ENCODE measurements at places on chromosomes 7 and 10.
A peak's percentile ranks its signal among the peaks of the same experiment; 100 is the strongest.

DNA sequence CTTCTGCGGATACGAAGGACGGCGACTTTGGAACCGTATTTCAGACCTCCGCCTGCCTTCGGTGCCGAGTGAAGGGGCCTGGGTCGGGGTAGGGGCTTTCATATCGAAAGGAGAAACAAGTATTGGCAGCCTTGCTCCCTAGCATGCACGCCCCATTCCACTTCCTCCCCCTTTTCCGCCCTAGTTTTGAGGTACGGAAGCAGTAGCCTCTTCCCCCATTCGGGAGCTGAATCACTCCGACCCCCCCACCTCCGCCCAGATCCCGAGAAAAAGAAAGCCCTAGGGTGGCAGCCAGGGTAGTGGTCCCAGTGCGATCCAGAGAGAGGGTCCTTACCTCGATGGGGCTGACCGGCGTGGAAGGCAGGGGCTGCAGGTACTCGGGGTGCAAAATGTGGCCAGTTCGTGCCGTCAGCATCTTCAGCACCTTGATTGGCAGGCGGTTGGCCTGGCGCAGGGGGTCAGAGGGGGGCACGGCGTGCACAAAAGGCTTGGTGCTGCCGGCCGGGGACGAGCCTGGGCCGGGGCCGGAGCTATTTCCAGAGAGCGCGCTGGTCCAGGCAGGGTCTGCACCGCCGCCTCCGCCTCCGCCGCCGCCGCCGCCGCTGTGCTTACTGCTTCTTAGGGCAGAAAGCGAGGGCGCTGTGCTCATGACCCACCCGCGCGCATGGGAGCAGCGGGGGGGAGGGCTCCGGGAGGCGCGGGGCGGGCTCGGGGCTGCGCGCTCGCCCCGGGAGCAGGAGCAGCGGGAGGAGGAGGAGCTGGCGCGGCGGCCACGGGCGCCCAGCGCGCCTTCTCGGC, 594 bp downstream of the ZNF503 start:
- DNase-seq: peak; percentile 39

DNA sequence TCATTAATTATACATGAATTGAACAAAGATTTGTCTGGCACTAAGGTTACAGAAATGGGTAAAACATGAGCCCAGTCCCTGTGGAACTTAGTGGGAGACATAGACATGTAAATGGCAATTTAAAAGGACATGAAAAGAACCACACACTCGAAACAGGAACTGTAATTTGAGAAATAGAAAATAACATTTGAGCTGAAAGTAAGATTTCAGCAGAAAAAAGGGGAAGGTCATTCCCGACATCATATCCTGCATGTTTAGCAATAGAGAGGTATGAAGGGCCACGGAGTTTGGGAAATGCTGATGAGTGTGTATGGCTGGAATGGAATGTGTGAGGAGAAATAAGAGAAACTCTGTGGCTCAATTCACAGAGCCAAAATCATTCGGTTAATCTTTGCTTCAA, 175.4 kb upstream of the AHR start:
- no peak for DNase-seq

- DNase-seq: no peak
Measured at GRCh38 chr10:88642963-88643362, 21.3 kb upstream of the LIPF start.

- DNase-seq: no peak
Measured at GRCh38 chr10:43749940-43750552, 101.4 kb upstream of the ZNF32 start.

- DNase-seq: no peak
Measured at GRCh38 chr10:100656454-100656853, 88.9 kb upstream of the PAX2 start.

GRCh38 chr7:123432601-123433000, 101.8 kb downstream of the IQUB start:
- no peak for DNase-seq

DNA sequence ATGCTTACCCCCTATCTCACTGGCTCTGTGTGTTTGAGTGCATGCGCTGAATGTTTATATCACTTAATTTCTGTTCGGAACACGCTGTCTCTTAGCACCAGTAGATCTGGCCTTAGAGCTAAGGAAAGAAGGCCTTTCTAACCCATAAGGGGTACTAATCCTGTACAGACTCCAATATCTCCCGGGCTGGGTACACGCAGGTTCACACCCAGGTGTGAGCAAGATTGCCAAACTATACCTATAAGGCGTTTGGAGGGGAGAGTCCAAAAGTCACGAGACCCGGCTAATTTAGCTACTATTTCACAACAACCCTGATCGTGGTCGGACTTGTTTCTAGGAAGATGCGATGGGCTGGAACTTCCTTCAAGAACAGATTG, 727 bp upstream of the PDSS1 start:
- DNase-seq: no peak

DNA sequence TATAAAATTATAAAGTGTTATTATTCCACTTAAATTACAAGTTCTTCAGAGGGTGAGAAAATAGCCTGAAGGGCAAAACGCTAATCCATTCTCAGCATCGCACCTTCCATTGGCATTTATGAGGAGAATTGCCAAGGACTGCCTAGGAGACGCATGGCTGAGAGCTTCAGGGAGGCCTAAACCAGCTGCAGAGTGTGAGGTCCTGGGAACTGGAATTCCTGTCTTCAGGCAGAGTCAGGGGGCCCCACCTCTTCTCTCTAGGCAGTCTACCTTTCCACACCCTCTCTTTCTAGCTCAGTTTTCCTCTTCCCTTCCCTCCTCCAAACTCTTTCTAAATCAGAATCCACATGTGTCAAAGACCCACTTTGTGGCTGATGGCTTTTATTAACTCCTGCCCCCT, 35.3 kb downstream of the LRRC72 start:
- no peak for DNase-seq

GRCh38 chr10:470339-471003, 219.0 kb downstream of the DIP2C start:
- DNase-seq: no peak

DNA sequence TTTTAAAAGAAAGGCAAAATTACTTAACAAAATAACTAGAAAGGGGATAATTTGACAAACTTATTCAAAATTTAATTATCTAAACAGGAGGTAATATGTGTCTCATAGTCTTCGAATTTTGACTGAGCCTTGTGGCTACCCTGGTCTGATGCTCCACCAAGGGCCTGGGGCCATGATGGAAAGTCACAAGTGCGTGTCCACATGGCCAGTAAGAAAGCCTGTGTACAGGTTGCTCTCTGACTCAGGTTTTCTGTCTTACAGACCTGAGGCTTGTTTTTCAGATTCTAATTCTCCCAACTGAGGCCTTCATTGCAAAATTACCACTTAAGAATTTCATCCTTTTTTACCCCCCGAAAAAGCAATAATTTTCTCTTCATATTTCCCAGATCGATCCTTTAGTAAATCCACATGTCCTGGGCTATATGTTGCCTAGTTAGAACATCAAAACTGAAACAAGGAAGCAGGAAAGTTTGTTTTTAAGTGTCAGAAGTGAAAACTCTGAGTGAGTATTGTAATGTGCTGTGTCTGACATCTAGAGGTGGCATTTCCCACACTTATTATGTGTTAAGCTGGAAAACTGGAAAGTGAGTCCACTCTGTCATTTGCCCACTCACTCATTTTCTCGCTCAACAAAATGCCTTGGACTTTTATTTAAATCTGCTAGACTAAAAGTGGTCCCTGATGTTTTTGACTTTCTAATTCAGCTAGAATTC, 10.0 kb downstream of the CYP3A43 start:
- DNase-seq: no peak

DNA sequence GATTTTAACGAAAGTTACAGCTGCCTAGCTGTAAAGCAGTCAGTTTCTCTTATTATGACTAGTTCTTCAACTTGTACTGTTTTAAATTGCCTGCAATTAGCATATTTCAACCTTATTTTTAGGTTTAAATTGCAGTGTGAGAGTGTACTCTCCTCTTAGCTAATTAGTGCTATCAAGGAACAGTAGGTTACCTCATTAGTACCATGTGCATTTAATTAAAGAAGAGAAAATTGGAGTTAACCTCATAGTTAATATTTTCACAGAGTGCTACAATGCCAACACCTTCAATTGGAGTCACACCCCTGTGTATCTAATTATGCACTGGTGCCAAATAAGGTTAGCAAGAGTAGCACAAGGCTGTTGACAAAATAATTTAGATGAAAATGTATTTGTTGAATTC, 154.6 kb downstream of the FOXP2 start:
- DNase-seq: no peak

DNA sequence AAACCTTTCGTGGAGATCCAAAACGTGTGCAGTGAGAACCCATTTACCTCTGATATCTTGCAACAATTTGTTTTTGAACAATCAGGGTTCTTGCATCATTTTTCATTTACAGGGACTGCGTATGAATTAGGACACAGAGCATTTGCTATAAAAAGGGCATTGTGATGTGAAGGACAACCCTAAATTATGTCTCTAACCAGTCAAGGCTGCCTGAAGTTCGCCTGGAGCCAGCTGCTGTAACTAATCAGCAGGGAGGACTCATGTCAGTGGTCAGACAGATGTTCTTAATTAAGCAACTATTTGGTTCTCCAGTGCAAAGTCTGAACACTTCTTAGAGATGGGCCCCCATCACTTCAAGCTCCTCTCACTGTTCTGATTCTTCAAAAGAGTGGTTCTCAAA, 674.8 kb downstream of the KCNMA1 start:
- no peak for DNase-seq

DNA sequence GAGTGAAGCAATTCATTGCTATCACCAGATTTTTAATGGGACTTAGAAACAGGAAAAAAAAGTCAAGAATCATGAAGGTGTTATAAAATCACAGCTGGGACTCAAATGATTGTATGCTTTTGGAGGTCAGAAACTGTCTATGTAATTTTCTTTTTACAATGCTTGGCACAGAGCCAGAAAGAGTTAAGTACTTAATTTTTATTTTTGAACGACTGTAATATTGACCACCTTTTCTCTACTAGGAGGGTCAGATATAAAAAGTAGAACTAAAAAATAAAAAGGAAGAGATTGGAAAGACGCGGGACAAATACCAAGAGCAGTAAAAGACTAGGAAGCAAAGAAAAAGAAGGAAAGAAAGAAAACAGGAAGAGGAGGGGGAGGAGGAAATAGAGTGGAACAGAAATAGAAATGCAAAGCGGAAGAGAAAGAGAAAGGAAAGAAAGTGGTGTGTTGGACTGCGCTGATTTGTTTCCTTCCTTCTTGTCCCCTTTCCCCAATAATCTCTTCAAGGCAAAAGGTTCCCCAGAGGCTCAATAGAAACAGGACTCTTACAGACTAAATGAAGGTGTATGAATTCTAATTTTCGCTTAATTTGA, 23.2 kb upstream of the C1GALT1 start:
- DNase-seq: no peak

- DNase-seq: no peak
Measured at GRCh38 chr7:133299676-133300075, 46.8 kb downstream of the EXOC4 start.

DNA sequence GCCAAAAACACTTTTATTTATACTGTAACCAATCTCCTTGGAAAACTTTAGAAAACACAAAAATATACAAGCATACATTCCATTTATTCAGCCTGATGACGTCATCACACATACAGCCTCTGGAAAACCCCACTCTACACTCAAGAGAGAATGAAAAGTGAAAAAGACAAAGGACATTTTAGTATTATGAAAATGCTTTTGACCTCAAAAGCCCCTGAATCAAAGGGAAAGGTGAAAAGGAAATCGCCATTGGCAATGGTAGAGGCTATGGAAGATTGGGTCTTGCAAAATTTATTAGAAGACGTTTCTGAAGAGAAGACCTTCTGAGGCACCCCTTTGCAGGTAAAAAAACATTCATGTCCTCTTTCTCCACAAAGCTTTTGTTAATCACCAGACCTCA, 82.9 kb upstream of the STRIP2 start:
- no peak for DNase-seq

- DNase-seq: no peak
Measured at GRCh38 chr7:105841866-105842265, 34.5 kb downstream of the ATXN7L1 start.

DNA sequence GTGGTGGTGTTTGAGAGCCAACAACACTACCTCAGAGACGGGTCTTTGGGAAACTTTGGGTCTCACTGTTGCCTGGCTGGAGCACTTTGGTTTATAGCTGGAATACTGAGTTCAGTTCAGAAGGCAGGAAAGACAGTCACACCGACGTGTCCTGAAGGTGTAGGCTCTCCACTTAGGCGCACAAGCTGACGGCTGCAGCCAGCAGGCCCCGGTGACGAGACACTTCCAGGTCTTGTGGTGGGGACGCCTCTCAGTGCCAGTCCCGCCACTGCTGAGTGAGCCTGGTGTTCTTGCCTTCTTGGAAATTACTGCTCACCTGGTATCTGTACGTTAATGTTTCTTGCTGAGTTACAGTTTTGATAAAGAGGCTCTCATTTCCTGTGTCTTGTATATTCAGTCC, 74.0 kb downstream of the WDR37 start:
- no peak for DNase-seq

GRCh38 chr10:48474765-48475365, 130.0 kb downstream of the ARHGAP22 start:
- DNase-seq: no peak

DNA sequence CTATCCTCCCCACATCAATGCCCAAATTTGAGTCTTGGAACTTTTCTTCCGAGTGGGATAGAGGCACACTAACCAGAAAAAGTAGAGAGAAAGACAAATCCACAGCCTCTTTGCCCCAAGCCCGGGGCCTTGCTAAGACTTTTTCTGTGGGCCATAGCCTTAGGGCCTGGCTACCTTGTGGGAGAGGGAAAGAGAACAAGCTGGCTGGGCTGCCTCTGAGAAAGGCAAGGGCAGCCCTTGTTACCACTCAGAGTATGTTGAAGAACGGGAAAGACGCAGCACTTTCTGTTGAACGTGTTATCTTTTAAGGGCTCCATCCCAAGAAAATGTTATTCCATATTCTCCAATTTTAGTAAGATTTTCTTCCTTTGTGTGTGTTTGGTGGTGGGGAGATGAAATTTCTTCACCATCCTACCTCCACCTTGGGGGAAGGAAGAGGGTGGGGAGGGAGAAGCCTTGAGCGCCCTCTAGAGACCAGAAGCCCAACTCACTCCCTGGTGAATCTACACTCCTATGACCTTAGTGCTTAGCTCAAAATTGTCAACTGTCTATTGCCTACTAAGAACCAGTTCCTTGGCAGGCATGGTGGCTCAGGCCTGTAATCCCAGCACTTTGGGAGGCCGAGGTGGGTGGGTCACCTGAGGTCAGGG, 3.9 kb upstream of the NRF1 start:
- DNase-seq: peak; percentile 7
